ENCODE measurements at places on chromosomes 2 and 18. TPM values are rescaled to one million over a fixed set of nuclear protein-coding genes. Genes with fewer than 3 reads are reported as not detected.

GRCh38 chr2:237058423-237058822, 27.3 kb upstream of the COPS8 start:
- DNase-seq: no peak

DNA sequence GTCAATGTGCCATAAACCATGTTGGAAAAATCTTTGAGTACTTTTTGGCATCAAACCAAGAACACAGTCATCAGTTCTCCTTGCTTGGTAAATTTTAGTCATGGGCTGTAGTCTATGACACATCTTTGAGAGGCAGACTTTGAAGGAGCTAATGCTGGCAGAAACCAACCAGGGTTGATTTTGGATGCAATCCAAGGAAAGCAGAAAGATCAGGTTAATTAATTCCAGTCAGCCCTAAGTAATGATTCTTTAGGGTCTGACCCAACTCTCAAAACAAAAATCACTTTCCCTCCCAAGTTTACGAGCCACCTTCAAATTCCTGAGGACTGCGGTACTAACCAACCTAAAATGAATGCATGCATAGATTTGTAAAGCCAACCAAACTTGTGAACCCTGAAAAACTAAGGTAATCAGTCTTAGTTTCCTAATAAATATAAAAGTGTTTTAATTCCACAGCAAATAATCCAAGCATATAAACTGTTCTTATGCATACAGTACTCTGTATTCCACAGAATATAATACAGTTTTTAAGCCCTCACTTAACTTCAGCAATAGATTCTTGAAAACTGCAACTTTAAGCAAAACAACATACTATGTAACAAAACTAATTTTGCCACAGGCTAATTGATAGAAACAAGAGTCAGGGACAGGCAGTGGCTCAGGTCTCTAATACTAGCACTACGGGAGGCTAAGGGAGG, 22.0 kb downstream of the AP1S3 start:
- DNase-seq: no peak

DNA sequence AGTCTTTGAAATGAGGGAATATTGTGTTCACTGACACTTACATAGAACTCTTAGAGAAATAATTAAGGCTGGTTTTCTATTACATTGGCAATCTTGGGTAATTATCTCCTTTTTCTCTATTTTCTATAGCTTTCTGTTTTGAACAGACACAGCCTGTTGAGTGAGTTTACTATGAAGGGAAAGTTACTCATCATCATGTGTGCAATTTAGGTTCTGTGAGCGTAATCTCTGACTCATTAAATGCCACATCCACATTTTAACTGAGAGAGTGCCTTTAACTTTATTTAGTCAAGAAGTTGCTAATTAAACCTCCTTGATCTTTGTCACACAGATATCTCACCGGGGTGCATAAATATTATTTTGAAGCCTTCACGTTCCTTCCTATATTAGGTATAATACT, 174.0 kb upstream of the SLC8A1 start:
- no peak for DNase-seq

DNA sequence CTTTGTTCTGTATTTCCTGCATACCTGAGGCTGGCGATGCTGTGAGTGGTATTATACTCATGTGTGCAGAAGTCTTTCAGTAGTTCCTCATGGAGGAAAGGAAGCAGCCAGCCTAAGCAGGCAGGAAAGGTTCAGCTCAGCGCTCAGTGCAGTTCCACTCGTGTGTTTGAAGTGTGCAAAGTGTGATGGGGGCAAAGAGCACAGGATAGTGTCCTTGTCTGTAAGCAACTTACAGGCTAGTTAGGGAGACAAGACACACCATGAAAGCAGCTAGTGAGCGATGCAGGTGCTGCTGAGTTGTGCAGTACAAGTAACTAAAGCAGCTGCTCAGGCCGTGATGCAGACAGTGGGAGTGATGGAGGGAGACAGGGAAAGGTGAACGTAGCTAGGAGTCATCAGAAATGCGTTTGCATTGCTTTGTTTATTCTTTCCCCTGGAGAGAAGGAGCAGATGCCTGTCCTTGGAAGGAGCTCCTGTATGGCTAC, 146.2 kb downstream of the LDLRAD4 start:
- DNase-seq: no peak

Gene DNER
- total RNA-seq: not detected

Gene UGT1A5
- total RNA-seq: not detected

Gene TRABD2A
- 165 TPM for total RNA-seq

Data from T-cell (primary cell).